AG04450 (cell line): ENCODE measurements at places on chromosomes 11 and 22. TPM values are rescaled to one million over a fixed set of nuclear protein-coding genes. Genes with fewer than 3 reads are reported as not detected.

- no peak for DNase-seq
Measured at GRCh38 chr11:34161812-34162492, 56.5 kb downstream of the NAT10 start.

Gene BRSK2
- polyA plus RNA-seq: 0.11 and 0.12 TPM in 2 replicates

Gene C1QTNF5
- 8.3 and 10.9 TPM in 2 replicates for polyA plus RNA-seq

- no peak for DNase-seq
Measured at GRCh38 chr11:26027887-26028286, 304.0 kb upstream of the ANO3 start.

GRCh38 chr11:69636512-69637197 lies 4.3 kb upstream of the CCND1 start:
- DNase-seq: peak; percentile 86

Gene ZNF70
- 1.6 and 2.8 TPM in 2 replicates for polyA plus RNA-seq

DNA sequence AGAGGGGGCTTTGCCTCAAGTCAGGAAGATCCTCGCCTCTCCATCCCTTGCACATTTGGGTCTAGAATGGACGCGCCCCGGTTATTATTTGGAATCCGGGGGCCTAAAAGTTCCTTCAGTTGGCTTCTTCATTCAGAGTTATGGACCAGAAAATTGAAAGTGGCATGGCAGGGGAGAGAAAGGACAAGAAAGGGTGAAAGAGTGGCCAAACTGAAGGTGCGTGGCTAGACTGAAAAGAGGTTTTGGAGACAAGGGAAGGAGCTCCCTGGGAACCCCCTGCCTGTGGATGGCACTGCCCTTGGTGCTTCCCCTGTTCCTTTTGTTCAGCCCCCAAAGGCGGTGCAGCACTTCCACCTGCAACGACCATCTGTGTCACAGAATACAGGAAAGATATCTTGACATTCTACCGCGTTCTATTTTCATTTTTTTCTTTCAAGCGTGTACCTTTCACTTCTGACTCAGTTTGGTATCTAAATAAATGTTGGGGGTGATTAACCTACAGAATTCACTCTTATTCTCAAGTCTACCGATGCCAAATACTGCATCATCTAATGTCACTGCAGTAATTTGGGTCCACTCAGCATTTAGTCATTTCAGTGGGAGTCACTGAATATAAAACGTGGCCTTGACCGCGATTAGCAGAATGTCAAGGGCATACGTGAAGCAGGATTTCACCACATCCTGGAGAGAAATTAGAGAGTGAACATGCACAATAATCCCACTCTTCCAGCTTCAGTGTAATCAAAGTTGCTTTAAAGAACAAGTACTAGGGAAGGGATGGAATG lies 88.1 kb upstream of the ARHGAP32 start:
- no peak for DNase-seq

Gene TSPAN32
- 0.10 and 0.14 TPM in 2 replicates for polyA plus RNA-seq

Gene PATE3
- not detected in 2 replicates for polyA plus RNA-seq

DNA sequence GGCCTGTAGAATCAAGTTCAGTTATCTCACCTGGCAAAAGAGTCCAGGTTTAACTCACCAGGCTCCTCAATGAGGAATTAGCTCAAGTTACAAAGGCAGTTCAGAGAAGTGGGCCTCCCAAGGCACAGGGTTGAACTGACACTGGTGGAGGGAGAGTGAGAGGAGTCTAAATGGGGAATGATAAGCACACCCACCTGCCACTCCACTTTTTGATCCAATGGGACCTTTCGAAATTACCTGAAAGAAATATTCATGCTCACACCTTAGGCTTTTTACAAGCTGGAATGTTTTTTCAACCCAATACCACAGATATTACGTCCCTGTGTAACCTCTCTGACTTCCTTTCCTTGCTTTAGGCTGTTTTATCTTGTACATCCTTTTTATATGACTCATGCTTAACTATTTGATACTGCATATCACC lies 642.7 kb upstream of the TENM4 start:
- DNase-seq: no peak

Gene SUSD2
- 0.63 and 1.1 TPM in 2 replicates for polyA plus RNA-seq

DNA sequence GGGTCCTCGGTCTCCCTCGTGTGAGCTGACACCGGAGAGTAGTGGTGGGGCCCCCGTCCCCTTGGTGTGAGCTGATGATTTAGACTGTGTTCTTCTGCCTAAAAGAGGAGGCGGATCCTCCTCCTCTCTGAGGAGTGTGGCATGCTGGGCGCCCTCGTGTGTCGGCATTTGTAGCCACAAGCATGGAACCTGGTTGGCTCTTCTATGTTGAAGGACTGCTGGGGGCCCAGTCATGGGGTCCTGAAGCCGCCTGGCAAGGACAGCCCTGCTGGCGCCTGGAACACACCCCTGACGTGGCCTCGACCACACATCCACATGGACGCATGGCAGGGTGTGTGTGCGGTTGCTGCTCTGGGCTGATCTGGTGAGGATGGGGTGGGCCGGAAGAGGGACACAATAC lies 50.2 kb downstream of the AP2A2 start:
- peak; percentile 4 for DNase-seq

Gene ACTN3
- polyA plus RNA-seq: 0.11 TPM in 2 replicates

DNA sequence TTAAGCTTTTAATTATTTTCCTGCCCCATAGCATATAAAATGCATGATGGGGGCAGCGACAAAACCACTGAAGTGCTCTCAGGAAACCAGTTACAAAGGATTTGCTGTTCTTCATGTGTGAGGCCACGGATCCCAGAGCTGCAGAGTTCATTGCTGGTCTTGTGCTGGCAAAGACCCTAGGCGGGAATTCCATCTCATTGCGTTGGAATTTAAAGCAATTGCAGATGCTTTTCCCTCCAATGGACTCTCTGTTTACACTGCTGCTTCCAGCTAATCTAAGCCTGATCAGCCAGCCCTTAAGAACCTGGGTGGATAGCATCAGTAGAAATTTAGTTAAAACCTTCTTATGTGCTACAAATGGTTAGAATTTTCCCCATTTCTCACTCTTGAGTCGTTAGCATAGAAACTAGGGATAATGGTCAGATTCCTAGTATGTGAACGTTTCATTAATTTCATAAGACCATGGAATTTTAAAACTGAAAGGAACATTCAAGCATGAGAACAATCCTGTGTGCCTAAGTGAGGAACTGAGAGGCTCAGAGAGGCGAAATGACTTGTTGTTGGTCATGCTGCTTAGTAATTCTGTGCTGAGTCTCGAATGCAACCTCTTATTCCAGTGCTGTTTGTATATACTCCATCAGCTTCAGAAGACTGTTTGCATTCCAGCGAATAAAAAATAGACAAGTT lies 36.1 kb upstream of the ADSL start:
- DNase-seq: peak; percentile 84

DNA sequence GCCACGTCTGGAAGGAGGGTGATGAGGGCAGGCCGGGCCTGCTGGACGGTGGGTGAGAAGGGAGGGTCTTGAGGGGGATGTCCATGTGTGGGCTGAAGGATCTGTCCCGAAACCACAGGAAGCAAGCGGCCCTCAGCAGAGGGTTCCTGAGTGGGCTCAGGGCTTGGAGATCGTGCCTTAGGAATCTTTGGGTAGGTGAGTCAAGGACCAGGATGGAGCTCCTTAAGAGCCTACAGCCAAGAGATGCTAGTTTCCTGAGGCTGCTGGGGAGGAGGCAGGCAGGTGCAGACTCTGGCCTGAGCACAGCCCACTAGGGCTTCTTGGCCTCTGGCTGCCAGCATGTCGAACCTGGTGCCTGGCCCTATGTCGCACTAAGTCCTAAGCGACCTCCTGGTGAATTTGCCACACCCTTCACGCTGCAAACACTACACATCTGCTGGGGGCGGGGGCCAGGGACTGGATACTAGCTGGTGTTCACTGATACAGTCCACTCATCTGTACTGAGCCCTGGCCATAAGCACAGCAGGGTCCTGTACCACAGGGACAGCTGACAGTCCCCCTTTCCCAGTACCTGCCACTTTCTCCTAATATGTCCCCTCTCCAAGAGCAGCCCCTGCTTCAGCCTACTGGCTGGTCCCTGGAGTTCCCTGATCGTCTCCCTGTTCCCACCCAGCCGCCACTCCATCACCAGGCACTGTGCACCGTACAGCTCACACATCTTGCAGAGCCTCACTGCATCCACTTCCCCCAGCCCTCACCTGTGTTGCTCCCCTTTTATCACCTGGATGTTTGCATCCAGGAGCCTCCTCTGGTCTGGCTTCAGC lies 19.5 kb downstream of the GNAZ start:
- no peak for DNase-seq

DNA sequence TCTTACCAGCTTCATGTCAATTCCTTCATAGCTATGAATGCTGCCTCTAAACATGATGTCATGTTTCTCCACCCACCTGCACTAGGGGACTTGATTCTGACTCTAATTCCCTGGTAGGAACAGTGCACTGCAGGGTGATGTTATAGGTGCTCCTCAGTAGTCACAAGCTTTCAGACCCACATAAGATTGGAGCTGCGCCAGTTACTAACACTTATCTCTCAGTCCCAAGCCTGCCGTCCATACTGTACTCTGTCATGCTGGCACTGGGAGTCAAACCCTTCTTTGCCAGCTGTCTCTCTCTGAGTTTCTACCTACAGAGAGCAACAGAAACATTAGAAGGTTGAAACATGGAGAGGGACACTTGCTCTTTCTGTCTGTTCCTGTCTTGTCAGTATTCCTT lies 5.5 kb downstream of the OR56A1 start:
- DNase-seq: no peak

GRCh38 chr11:12075822-12076821 lies 34.3 kb upstream of the MICAL2 start:
- peak; percentile 98 for DNase-seq
